ENCODE measurements at places on chromosomes 7 and 10.

DNA sequence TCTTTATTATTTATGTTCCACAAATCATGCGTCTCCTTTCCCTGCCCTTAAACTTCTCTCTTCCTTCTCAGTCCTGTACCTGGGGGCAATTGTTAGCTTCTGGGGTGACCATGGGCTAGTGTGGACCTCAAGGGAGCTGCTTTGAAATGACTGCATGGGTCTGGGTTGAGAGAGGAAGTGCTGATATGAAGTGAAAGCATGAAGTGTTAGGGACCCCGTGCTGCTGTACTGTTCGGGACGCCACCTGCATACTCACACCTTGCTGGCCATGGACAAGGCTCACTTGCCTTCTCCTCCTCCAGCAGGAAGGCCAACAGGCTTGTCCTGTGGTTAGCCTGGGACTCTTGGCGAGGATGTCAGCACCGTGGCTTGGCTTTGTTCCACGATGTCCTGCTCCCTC lies 56.7 kb downstream of the MTPN start:
- no peak for DNase-seq

- no peak for DNase-seq
Measured at GRCh38 chr10:7291487-7292270, 119.2 kb downstream of the SFMBT2 start.

- DNase-seq, result no peak
Measured at GRCh38 chr7:35617041-35617440, 77.9 kb downstream of the HERPUD2 start.

DNA sequence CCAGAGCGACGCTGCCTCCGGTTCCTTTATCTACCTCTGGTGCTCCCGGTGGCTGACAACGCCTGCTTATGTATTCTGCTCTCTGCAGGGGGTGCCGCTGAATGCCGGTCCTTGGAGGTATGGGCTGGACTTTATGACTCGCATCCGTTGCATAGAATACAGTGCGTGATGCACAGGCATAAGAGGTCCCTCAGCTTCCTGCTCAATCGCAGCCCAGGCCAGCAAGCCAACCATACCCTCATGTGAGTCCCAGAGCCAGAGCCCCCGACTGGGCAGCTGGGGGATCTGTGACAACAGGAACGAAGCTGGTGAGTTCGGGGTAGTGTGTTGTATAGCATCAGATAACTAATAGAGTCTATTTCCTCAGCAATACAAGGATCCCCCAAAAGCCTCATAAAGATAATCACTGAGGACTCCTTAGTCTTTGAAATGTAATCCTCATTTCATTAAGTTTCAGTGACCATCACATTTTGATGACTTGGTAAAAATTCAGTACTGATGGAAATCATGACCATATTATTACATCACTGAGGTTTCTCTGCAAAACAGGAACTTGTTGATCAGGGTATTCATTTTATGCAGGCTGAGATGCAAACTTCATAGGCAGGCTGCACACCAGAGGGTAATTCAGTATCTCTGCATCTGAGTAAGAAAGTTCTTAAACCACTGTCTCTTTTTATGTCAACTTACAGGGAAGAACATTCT lies 607.8 kb downstream of the PTPRN2 start:
- no peak for DNase-seq

GRCh38 chr7:91126762-91127161 lies 137.5 kb upstream of the FZD1 start:
- DNase-seq, result no peak

DNA sequence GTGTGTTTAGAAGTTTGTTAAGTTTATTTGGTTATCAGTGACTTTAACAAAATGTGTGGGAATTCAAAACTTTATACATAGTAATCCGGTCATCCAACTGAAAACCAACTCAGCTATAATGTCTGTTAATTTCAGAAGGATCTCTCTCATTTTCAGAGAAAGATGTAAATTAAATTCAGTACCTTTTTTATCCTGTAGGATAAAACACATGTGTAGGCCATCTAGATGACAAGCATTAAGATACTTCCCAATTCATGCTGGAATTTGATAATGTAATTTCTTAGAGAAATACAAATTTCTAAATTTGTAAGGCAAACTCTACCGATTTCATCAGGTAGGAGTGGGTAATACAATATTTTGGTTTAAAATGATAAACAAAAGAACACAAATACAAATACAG lies 43.4 kb upstream of the STEAP4 start:
- DNase-seq, result no peak

- no peak for DNase-seq
Measured at GRCh38 chr7:26554952-26555351, 263.3 kb downstream of the SNX10 start.

DNA sequence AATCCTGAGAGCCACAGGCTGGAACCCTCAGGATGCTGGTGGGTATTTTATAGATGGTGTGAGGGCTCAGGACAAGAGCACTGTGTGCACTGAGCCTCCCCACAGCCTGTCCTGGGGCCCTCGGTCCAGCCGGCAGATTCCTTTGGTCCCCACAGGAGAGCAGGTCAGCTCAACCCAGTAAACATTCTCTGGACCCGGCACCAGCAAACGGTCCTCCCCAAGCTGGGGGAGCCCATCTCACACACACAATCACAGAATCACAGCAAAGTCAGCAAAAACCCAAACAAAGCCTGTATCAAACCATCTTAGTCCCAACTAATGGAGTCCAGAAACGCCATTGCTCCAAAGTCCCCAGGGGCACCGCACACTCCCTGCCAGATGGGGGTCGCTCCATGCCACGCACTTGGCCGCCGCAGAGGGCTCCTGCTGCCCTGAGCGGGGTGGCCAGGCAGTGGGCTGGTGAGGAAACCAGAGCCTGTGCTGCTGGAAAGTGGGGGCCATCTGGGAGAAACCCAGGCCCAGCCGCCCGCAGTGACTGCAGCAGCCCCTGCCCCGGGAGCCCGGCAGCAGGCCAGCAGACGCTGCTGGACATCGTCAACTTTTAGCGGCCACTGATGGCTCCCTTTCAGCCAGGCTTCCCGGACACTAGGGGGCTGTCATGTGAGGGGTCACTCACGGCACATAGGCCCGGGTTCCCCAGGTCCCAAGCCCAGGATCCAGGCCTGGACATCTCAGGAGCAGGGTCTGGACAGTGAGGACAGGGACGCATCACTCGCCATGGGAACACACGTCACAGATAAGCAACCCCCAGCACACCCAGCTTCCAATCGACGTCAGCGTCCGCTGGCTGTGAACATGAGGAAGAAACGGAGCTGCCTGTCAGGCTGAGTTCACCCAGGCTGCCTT lies 52.6 kb downstream of the DPYSL4 start:
- DNase-seq, result no peak

DNA sequence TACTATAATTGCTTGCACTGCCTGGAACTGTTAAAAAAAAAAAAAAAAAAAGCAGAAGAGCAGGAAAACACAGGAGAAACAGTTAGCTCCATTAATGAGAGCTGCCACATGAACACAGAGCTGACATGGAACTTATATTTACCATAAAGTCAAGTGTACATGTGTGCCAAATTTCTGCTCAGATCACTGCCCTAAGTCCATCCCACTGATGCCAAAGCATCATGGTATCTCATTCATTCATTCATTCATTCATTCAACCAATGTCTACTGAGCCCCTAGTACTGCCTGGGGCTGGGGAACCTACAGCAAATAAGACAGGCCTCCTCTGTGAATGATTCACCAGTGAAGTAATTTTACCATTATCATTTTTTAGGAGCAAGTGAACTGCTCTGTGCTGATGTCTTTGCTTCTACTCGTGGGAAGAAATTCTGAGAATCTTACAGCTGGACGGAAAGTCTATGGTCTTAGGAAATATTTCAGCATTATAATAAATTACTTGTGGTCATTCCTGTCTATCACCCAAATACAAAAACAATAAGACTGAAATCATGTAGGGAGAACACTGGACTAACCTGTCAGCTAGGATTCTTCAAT lies 58.8 kb upstream of the ABLIM1 start:
- DNase-seq, result no peak
